ENCODE measurements at places on chromosomes 3 and 15.

- DNase-seq = peak; percentile 39
Measured at GRCh38 chr3:191499307-191500080, 38.5 kb downstream of the PYDC2 start.

DNA sequence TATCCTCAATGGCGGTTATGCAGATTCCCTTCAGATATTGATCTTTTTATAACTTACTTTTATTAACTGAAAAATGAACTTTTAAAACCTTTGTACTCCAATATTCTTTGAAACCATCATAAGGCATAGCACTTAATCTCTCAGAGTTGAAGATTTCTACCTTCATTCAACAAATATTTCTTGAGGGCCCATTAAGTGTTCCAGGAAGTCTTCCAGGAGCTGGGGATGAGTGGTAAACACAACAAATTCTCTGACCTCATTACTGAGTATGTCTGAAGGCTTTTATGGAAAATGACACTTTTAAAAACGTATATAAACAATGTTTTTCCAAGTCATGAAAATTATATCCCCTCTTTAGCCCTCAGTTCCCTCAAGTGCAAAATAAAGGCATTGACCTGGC is 575.3 kb upstream of the IL12A start:
- no peak for DNase-seq

- DNase-seq = no peak
Measured at GRCh38 chr3:196976941-196977340, 8.3 kb upstream of the PIGZ start.

GRCh38 chr15:51861557-51862359 is 32.3 kb downstream of the TMOD3 start:
- peak; percentile 38 for DNase-seq

- no peak for DNase-seq
Measured at GRCh38 chr15:85778107-85778776, 16.5 kb downstream of the KLHL25 start.

DNA sequence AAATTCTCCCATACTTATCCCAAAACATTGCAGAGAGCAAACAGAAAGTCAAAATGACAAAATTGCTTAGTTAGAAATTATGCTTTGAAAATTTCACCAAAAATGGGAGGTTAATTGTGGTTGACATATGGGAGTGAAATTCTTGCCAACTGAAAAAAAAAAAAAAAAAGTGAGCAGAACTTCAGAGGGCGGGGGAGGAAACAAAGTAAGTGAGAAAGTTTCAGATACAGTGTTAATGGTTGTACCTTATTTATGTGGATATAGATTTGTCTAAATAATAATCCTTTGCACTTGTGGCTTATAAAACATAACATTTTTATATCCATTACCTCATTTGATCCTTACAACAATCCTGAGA is 91.5 kb upstream of the RAP2B start:
- DNase-seq = peak; percentile 33

DNA sequence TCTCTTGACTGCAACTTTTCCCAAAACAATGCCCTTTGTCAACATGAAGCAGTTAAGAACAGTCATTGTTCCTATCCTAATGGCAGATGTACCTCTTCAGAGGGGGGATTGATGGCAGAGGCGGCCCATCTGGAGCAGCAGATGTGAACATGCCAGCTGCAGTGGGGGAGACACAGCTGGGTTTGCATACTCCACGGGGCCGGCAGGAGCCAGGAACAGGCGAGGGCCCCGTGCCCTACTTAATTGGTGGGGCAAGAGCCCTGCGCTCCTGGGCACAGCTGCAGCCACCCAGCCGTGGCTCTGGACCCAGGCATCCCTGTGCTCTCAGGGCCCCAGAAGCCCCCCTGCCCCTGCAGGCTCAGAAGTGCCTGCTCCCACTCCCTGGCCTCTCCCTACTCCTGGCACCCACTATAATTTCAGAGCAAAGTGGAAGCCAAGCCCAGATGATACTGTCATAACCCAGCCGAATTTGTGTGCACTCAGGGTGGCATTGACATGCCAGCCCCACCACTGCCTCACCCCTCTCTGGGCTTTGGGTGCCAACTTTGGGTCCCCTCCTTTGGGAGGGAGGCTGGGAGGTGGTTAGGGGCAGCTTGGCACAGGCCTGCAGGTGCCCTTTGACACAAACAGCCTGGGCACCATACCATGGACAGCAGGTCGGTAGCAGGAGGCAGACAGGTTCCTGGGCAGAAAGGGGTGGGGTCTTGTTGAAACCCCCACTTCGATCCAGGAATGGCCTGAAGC is 34.6 kb downstream of the ROPN1B start:
- no peak for DNase-seq

DNA sequence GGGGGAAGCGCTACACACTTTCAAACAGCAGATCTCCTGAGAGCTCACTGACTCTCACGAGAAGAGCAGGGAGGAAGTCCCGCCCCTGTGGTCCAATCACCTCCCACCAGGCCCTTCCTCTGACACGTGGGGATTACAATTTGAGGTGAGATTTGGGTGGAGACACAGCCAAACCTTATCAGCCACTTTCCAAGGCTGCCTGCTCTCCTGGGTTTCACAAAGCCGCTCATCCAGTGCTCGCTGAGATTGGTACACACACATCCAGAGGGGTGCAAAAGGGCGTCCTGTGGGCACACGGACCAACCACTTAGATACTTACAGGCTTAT is 23.1 kb downstream of the XXYLT1 start:
- no peak for DNase-seq

DNA sequence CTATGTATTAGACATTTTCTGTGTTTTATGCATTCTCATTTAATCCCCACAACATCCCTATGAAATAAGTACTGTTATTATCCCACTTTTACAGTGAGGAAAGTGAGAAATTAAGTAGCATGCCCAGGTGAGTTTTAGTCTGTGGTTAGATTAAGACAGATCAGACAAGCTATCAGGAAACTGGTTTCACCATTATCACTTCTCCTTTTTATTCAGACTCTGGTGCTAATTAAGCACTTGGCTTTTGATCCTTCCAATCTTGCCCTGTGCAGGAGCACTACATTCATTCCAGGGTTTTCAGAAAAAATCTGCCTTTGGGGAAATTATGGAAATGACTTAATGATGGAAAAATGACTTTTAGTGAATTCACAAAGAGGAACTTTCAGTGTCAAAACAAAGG is 115.2 kb downstream of the TMEM108 start:
- no peak for DNase-seq

DNA sequence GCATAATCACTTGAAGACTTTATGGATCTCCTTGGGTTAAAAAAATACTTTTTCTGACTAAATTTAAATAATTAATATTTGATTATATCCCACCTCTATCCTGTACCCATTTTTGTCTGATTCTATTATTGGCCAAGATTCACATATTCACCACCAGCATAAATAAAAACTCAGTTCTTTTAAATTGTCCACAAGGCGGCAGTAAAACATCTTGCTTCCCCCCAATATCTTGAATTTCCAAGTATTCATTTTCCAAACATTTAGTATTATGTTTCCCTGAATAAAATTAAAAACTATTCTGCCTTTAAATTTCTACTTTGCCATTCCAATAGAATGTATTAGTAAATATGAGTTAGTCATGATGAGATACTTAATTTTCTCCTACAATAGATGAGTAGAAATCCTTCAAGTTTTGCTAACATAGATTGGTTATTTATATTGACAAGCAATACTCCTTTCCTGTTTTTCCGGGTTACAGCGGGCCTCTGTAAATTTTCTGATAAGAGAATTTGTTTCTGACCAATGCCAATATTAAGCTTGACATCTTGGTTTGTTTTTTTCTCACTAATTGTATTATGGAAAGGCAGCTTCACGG is 218.7 kb upstream of the MDFIC2 start:
- DNase-seq = peak; percentile 43

GRCh38 chr3:47057212-47057671 is 77.8 kb downstream of the NBEAL2 start:
- DNase-seq = peak; percentile 44

GRCh38 chr3:32041316-32041715 is 59.8 kb downstream of the ZNF860 start:
- no peak for DNase-seq

DNA sequence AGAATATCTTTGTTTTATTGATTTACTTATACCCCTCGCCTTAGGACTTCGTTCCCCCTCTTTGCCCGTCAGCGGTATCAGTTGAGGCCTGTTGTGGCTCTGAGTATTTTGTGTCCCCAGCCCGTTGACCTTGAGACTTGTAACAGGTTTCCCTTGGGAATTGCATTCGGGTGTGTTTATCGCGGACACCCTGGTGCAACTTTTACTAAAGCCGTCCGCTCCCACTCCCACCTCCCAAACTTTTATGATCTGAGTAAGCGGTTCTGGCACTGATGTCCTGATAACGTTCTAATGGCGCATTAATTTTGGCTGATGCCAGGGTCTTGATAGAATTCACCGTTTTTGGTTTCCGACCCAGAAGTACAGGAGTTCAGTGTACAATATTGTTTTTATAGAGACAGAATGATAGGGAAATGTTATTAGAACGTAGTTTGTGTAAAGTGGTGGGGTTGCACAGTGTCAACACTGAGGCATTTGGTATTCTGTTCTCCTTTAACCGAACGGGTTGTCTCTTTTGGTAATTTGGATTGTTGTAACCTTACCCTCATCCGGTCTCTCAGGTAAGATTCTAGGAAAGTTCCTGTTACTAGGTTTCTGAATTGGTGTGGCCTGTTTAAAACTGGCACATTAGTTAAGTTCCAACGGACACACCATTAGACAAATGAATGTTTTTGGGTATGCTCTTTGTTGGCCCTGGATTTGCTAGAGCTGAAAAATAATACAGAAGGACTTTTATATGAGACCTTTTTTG is 47.8 kb downstream of the OIP5 start:
- DNase-seq = no peak

- DNase-seq = peak; percentile 66
Measured at GRCh38 chr15:80780416-80781221, 1.4 kb downstream of the CEMIP start.

DNA sequence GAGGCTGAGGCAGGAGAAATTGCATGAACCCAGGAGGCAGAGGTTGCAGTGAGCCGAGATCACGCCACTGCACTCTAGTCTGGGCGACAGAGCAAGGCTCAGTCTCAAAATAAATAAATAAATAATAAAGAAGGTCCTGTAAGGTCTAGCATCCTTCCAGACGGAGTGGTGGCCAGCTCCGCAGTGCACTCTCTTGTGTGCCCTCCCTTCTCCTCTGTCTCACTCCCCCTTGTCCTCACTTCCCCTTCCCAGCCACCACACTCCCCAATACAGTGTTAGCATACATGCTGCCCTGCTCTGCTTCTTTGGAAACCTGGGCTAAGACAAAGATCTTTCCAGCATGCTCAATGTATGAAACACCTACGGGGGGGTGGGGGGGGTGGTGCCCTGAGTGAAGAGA is 3.4 kb upstream of the CLN6 start:
- DNase-seq = no peak

GRCh38 chr3:46700772-46701171 is 420 bp upstream of the TMIE start:
- no peak for DNase-seq

DNA sequence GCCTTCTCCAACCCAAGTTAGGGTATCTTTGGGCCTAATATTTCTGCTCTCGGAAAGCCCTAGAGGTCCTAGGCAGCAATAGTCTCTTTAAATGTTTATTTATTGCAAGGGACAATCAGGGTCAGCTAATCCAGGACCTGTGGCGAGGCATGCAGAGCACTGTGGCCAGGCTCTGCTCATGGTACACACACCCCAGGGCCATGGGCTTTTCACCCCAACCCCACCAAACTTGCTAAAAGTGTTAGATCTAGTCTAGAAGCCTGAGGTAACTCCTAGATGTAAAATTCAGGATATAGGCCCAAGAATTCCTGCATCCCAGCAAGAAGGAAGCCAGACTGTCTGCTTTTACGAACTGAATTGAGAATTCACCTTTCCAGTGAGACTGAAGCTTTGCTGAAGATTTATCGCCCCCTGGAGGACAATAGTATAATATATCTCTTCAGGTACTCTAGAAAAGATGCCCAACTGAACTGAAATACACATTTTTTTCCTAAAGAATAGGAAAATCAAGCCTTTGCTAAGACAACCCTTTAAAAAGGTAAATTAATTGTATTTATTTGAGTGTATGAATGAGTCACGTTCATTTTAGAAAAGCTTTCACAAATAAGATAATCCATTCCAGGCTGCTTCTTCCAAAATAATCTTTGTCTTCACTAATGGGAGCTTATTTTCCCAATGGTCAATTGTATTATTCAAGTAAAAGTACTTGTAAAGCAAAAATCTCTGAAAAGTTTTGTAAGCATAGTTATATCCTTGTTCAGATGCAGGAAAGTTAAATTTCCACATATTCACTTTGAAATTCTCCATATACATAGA is 89.8 kb downstream of the LRRC3B start:
- peak; percentile 20 for DNase-seq

- peak; percentile 27 for DNase-seq
Measured at GRCh38 chr3:28476194-28476593, 127.6 kb upstream of the AZI2 start.

Measured in fibroblast of skin of abdomen (primary cell).